Fibroblast of pulmonary artery (primary cell): ENCODE measurements at places on chromosomes 3 and 15.

DNA sequence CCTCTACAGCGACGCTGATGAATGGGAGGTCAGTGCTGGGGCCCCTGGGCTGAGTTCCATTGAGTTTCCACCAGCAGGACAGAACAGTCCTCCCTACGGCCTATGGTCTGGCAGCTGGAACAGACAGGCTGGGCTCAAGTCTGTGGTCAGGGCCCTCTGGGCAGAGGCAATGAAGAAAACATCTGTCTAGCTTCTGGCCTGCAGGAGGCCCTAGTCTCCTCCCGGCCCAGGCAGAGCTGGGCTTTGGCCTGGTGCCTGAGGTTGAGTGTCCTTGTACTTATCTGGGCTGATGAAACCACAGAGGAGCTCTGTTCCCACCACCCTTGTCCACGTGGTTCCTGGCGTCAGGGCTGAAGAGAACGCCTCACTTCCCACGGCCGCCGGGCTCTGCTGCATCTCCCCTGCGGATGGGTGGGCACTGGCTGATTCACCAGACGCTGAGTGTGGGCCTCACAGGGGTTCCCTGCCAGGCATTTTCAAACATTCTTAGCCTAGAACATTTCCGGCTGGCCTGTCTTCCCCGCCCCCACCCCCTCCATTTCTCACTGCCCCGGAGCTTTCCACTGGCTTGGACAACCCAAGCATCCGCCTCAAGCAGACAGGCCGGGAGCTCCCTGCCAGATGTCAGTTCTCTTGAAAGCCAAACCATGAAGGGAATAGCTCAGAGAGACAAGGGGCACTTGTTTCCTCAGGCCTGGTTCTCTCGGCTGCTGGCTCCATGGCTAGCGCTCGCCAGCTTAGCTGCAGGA, 20.3 kb downstream of the PPCDC start:
- peak; percentile 100 for DNase-seq

DNA sequence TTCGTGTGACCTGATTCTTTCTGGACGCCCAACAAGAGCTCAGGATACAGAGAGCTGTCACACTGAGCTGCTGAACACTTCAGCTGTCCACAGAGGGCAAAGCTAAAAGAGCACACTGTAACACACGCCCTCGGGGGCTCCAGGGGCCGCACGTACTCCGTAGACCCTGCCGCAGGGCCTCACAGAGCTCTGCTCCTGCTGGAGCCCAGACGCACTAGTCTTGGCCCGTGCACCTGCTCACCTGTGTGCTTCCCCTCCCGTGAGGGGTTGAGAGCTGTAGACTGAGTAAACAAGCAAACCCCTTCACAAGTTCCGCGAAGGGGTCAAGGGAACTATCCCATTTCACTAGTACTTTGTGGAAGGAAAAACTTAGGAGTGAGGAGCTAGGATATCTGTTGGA, 30.7 kb upstream of the TUSC7 start:
- no peak for DNase-seq

DNA sequence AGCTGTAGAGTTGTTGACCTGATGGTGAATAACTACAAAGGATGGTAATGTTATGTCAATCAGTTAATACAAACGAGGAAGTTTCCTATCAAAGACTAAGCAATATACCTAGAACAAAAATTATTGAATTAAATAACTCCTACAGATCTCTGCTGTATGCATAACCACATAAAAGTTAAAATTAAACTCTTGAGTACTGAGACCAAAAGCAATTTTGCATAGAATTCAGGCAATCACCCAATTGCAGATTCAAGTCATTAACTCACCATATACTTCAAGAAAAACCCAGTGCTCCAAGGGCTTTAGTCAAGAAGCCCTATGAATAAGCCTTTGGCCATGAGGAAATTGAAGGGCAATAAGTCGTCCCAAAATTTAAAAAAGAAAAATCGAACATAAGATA, 518.8 kb downstream of the MECOM start:
- peak; percentile 27 for DNase-seq

DNA sequence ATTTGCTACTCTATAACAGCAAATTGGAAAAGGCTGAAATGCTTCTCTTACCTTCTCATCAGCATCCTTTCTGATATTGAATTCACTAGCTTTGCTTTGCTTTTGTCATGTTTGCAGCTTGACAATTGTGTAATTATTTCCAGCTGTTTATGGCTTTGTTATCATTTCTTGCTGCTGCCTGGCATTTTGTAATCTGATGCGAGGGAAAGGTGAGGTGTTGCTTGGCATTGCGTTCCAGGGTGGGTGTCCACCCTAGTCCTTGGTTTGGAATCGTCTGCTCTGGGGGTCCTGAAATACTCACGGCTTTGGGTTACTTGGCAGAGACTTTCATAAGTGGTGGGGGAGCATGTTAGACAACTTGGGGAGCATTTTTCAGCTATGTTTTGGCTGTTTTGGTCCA, 2.9 kb downstream of the CACNA2D3 start:
- no peak for DNase-seq

- DNase-seq, result no peak
Observed at GRCh38 chr3:37155782-37156181, 18.6 kb downstream of the LRRFIP2 start.

DNA sequence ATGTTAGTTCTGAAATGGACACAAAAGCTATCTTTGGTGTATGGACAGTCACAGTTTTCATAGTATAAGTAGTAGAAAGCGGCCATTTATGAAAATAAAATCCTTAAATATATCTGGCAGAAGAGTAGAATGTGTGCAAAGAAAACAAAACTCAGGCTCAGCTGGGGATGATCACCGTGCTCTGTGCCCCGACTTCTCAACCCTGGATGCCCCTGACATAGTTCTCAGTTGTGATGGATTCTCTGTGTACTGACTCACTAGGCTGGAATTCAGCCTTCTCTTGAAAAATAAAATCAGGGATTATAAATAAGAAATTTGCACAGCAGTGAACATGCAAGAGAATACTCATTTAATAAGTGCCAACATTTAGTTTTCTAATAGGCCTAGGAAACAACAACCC, 925.1 kb upstream of the NR2F2 start:
- DNase-seq, result peak; percentile 54

GRCh38 chr3:135970506-135971116, 5.1 kb downstream of the PPP2R3A start:
- DNase-seq, result no peak

DNA sequence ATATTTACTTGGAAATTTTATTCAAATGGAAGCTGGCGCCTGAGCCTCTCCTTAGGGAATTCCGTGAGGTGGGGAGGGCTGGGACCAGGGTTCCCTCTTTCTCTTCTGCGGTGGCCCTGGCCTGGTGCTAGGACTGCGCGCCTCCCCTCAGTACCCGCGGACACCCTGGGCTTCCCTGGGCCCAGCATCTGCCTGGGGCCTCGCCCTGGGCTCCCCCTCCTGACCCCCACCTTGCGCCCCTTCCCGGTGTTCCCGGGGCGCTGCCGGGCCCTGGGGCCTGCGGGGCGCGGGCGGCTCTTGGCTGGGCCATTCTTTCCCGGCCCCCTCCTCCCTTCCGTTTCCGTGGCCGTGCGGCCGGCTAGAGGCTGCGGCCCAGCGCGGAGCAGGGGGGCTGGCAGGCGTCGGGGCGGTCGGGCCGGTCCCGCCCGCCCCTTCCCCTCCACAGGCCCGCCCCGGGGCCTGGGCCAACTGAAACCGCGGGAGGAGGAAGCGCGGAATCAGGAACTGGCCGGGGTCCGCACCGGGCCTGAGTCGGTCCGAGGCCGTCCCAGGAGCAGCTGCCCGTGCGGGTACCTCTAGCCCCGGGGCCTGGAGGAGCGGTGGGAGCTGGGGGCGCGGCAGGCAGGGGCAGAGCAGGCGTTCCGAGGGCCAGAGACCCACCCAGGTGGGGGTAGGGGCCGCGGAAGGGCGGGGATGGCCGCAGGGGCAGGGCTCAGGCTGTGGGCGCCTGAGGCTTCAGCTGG, at the start of gene FES:
Gene FES (plus strand): TSS at position 529 of the 743 bp plus-strand sequence. CDS start 542 bp downstream, outside the sequence.
- peak; percentile 50 for DNase-seq

DNA sequence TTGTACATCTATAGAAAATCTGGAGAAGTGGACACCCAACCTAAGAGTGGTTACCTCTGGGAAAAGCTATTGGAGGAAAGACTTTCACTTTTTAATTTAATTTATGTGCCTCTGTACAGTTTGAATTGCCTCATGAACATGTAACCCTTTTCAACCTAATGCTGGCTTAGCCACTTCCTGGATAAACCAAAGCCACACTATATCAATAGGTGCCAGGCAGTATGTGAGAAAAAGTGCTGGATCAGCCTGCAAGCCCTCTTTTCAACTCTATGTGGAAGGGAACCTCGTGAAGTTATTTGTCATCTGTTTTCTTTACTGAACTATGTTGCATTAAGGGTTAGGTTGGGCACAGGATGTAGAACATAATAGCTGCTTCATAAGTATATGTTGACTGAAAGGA, 9.3 kb upstream of the TOPAZ1 start:
- no peak for DNase-seq

DNA sequence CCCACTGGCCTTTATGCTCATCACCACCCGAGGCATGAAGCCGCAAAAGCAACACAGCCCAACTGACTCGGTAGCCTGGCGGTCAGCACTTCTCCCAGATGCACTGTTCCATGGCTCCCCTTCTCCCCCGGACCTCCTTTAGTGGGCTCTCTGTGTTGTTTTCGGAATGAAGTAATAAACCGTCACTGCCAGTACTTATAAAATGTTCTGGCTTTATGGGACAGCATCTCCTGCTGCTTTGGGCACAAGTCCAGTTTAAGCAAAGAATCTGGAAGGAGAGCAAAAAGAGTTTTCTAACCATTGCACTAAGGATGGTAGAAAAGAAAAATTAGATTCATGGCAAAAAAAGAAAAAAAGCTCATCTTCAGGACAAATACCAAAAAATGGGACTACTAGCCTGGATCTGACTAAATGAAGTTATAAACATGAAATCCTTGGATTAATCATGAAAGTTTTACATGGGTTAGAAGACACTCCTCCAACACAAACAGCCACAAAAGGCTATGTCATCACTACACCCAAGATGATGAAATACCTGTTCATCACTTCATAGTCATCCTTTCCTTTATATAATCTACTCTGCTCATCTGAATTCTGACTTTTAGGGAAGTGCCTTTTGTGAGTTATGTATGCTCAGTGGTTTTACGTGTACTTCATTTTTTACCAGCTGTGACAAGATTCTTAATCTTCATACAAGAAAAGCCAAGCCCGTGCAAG, 89.5 kb upstream of the UBE2E2 start:
- peak; percentile 68 for DNase-seq

- DNase-seq, result no peak
Observed at GRCh38 chr3:131883711-131884407, 151.0 kb downstream of the CPNE4 start.

GRCh38 chr15:94370936-94371285, 139.6 kb downstream of the MCTP2 start:
- no peak for DNase-seq

DNA sequence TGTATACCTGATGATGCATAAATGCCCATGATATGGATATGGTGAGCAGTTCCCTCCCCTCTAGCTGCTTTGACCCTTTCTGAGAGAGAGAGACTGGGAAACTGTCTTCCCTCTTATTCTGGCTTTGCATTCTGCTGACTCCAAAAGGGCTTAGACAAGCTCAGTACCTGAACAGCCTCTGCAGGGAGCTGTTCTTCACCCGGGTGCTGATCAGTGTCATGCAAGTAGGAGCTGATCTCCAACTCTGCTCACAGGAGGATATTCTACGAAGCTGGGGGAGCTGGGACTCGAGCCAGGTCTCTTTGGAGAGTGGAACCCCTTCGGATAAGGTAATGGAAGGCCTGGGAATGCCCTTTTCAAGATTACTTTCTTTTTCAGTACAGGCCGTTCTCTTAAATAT, 237.1 kb downstream of the RYR3 start:
- peak; percentile 55 for DNase-seq
